ENCODE measurements at places on chromosomes 11 and 22.
A peak's percentile ranks its signal among the peaks of the same experiment; 100 is the strongest.

GRCh38 chr11:119888119-119888518 lies 159.1 kb upstream of the NECTIN1 start:
- DNase-seq = no peak

- no peak for DNase-seq
Measured at GRCh38 chr11:127994736-127995135, 592.6 kb downstream of the ETS1 start.

GRCh38 chr22:37310075-37310606 lies 27.8 kb downstream of the CYTH4 start:
- no peak for DNase-seq

DNA sequence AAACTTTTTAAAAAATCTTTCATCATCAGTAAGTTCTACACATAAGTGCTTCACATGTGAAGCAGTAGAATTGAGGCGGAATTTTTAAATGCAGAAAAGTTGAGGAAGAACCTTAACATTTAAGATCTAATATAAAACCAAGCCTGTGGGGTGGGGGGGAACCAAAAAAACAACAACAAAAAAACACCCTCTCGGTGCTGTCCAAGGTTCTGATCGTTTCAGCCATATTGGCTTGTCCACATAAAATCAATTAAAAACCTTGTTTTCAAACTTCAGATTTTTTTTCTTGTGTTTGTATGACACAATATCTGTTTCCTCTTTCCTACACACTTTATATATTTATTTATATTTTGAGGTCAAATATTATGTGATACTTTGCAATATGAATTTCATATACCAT lies 130.0 kb downstream of the WNT7B start:
- no peak for DNase-seq

GRCh38 chr11:74276581-74276980 lies 34.9 kb downstream of the P4HA3 start:
- DNase-seq = no peak

DNA sequence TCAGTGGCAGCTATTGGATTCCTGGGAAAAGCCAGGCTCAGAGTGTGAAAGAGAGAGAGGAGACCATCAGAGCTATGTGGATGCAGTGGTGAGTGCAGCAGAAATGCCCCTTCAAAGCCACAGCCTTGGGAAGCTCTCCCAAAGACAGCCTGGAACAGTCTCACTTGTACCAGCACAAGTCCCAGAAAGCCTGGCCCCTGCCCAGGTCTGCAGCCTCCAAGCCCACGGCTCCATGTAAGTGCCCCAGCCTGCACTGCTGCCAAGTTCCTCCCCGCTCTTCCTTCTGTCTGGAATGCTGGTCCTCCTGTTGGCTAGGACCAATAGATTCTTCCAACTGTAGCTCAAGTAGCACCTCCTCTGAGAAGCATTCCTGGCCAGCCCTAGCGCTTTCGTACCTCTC lies 539.7 kb downstream of the MIAT start:
- DNase-seq = no peak

DNA sequence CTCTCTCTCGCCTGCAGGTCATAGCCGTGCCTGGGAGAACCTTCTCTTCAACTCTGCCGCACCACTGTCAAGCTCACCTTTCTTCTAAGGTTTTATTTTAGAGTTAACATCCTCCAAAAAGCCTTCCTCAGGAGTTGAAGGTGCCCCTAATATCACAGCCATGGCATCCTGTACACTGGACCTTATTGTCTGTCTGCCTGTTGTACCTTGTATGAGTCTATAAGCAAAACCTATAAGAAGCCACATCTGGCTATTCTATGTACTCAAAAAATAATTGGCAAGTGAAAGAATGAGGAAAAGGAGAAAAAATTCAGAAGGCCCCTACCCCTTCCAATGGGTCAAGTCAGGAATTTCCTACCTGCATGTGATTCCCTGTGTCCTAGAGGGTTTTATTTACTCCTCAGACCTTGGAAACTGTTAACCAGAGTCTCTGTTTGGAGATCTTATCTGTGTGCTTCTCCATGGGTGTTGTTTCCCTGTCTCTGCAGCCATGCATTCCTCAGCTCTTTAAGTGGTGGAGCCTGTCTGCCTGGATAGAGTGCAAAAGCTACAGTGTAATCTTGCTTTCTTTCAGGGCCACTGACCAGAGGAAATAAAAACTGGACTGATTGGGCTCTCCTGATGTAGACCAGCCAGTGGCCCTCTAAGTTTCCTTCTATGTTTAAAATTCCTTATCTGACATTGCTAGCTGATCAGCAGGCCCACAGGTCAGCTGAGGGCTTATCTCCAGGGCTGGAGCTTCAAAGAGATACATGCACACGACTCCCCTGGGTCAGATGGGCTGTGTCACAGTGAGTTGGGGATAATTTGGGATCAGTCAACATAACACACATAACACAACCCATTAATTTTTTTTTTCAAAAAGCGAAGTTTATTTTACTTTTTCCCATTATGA lies 37.6 kb upstream of the TMEM135 start:
- no peak for DNase-seq

- no peak for DNase-seq
Measured at GRCh38 chr11:11876458-11876857, 34.7 kb downstream of the USP47 start.

GRCh38 chr11:34192481-34193401 lies 87.3 kb downstream of the NAT10 start:
- DNase-seq = peak; percentile 83

GRCh38 chr22:50311606-50312351 lies 4.3 kb upstream of the PLXNB2 start:
- DNase-seq = no peak

DNA sequence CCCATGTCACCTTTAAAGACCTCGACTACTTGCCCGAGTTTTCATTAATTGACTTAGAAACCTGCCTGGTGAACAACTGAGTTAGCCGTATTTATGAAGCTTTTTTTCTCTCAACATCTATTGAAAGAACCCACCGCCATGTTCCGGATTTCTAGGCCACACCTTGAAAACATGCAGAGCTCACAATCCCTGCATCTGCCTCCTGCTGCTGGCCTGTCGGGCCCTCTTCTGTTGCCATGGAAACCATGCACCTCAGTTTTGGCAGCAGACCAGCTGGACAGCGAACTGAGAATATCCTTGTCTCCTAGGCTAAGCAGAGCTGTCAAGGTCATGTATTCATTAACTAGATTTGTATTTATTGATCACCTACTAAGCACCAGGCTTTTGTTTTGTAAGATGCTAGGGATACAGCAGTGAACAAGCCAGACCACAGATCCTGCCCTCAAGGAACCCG lies 4.3 kb upstream of the PATZ1 start:
- no peak for DNase-seq

DNA sequence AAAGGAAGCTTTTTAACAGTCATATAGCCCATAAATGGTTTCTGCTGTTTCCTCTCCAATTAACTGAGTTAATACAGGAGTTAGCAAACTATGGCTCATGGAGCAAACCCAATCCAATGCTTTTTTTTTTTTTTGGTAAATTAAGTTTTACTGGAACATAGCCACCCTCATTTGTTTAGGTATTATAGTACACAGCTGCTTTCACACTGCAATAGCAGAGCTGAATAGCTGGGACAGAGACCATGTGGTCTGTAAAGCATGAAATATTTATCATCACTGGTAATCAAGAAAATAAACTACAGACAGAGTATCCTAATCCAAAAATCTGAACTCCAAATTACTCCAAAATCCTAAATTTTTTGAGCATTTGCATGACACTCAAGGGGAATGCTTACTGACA lies 53.7 kb downstream of the RDX start:
- no peak for DNase-seq

DNA sequence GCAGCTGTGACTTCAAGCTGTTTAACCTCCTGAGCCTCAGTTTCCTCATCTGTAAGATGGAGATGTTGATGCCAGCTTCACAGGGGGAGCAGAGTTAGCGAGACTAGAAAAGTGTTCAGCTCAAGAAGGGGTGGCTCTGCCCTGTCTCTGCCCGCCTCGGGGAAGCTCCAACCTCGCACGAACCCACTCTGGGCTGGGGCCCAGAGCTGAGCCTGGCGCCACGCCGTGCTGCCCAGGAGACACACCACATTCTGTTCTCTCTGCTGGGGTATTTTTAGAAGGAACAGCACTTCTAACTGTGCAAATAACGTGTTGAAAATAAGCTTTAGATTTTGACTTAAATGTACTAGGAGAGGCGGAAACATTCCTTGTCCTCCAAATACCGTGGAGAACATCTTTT lies 74.1 kb downstream of the PHF21B start:
- DNase-seq = no peak

DNA sequence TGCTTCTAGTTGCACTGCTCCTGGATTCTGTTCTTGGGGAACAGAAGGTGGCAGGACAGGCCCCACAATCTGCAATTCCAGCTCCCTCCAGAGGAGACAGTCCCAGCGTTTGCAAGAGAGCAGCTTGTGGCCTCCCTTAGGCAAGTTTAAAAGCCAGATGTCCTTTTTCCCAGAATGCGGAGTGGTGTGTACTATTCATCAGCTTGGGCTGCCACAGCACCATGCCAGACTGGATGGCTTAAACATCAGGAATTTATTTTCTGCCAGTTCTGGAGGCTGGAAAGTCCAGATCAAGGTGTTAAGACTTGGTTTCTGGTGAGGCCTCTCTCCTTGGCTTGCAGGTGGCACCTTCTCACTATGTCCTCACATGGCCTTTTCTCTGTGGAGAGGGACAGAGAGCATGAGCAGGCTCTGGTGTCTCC lies 11.7 kb downstream of the MIAT start:
- DNase-seq = no peak

GRCh38 chr11:3632070-3632660 lies 9.6 kb downstream of the ART5 start:
- DNase-seq = no peak
